Stimulated activated effector memory CD8-positive, alpha-beta T cell treated with anti-CD3 and anti-CD28 coated beads, Interleukin-12 subunit alpha, Interleukin-12 subunit beta, amount 100 ng/mL, for 72 hours (primary cell): ENCODE measurements at places on chromosomes 3 and 15.

GRCh38 chr3:61876797-61877196 lies 315.4 kb downstream of the PTPRG start:
- no peak for DNase-seq

- no peak for DNase-seq
Measured at GRCh38 chr3:127734754-127735473, 62.2 kb downstream of the ABTB1 start.

GRCh38 chr3:28262001-28262400 lies 20.6 kb downstream of the CMC1 start:
- no peak for DNase-seq

- no peak for DNase-seq
Measured at GRCh38 chr3:120393243-120393642, 44.1 kb upstream of the LRRC58 start.

DNA sequence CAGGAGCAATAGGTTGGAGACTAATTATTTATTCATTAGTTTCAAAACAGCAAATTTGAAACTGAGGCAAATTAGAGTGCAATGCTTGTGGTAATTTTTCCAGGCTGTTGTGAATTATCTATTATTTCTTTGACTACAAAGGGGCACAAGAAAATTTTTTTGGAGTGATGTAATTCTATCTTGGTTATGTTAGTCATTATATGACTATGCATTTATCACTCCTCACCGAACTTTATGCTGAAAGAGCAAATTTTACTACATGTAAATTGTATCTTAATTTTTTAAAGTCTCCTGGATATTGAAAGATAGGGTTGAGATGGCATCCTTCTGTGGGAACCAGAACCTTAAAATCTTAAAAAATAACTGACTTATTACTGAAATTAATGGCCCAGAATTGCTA lies 320.0 kb upstream of the ROBO1 start:
- DNase-seq, result no peak

- DNase-seq, result no peak
Measured at GRCh38 chr15:83654379-83655236, 685 bp downstream of the ADAMTSL3 start.

- no peak for DNase-seq
Measured at GRCh38 chr3:115698851-115699591, 75.7 kb downstream of the GAP43 start.

GRCh38 chr15:87575896-87576473 lies 680.6 kb downstream of the NTRK3 start:
- DNase-seq, result no peak

GRCh38 chr3:85254738-85255137 lies 295.9 kb downstream of the CADM2 start:
- no peak for DNase-seq

DNA sequence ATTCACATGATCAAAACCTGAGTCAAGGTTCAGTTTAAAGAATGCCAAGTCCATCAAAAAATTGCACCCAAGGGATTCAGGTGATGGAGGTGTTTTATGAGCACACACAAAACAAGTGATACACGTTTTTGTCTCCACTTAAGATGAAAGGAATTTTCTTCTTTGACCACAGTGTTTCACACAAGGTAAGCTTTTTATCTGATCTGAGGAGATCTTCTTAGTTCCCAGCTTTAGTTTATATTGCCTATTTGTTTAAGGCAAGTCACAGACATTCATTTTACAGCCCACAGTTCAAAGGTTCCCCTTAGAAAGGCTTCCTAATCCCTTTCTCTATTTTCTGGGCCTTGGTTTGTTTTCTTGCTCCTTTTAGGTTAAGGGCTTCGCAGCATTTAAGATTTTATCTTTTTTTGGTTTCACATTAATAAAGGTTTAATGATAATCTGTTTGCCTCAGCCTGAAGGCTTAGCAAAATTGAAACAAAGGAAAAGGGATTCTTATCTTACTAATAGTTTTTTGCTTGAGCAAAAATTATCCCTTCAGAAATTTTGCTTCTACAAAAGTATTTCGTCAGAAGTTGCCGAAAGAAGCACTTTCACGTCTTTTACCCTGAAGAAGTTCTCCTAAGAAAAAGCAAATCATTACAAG lies 420.5 kb upstream of the NAALADL2 start:
- no peak for DNase-seq

DNA sequence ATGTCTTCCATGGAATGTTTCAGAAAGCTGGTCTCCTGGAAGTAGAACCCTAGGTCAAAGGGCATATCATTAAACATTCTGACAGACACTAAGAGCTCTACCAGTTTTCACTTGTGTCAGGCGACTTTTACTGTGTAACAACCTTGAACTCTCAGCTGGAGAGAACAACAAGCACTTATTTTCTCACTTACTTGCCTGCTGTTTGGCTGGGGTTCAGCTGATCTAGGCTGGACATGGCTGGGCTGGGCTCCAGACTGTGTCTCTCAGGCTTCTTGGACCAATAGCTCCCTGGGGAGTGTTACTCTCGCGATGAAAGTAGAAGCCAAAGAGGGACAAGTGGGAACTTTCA lies 527.3 kb downstream of the SHQ1 start:
- DNase-seq, result no peak

- DNase-seq, result no peak
Measured at GRCh38 chr3:119841808-119842471, 60.0 kb downstream of the NR1I2 start.

GRCh38 chr3:195755791-195756676 lies 35.3 kb downstream of the MUC20 start:
- peak; percentile 75 for DNase-seq

- no peak for DNase-seq
Measured at GRCh38 chr3:84108442-84108971, 850.3 kb upstream of the CADM2 start.

- DNase-seq, result no peak
Measured at GRCh38 chr15:56725386-56725785, 7.9 kb downstream of the ZNF280D start.

DNA sequence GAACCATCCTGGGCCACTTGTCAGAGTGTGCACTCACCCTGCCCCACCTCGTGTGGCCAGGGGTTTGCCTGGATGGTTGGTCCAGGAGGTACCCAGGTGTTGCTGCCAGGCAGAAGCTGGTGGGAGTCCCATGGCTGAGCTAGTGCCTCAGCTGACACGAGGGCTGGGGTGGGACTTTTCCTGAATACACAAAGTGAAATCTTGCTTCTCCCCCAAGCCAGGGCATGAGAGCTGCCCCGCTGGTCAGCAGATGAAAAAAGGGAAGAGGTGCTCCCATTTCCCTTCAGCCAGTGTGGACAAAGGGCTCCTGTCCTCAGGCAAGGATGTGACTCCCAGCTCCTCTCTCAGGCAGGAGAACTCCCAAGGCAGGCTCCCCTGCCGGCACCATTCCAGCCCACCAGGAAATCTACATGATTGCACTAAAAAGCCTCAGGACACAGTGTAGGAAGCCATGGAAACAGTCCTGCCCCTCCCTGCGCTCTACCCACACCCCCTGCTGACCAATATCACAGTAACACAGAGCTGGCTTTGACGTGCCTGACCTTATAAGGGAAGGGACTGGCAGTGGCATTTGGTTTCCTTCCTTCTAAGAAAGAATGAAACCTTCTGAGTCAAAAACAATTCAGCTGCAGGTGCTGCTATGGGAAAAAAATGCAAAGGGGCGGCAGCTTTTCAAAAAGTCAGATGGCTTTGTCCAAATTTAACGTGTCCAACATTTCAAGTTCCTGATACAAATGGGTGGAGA lies 33.9 kb downstream of the MYO5C start:
- peak; percentile 81 for DNase-seq

GRCh38 chr3:173920386-173920785 lies 522.8 kb downstream of the NLGN1 start:
- DNase-seq, result no peak

- no peak for DNase-seq
Measured at GRCh38 chr3:182940266-182940808, 40.0 kb downstream of the DCUN1D1 start.

DNA sequence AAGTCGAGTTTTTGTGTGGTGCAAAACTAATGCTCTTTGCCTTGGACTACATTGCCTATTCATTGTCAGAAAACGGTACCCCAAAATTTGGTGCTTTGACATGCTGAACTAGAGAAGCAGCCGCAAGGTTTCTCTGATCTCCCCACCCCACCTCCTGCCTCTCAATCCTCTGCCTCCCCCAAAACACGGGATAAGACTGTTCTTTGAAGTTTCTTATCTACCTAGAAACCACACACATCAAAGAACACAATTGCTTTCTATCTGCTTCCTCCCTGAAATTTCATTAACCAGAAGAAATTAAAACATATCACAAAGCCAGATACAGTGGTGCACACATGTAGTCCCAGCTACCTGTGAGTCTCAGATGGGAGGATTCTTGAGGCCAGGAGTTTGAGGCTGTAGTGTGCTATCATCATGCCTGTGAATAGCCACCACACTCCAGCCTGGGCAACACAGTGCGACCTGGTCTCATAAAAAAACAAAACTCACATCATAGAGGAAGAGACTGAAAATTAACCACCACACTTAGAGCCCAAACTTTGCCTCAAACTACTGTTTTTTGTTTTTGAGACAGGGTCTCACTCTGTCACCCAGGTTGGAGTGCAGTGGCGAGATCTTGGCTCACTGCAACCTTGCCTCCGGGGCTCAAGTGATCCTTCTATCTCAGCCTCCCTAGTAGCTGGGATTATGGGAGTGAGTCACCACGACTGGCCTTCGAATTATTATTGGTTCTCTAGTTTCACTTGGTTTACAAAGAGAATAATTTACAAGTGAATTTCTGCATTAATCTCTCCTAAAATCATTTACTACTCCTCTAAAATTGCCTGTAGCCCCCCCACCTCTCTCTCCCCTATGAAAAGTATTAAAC lies 2.7 kb upstream of the PCNP start:
- DNase-seq, result no peak

- DNase-seq, result no peak
Measured at GRCh38 chr15:25635191-25635590, 196.4 kb upstream of the UBE3A start.

DNA sequence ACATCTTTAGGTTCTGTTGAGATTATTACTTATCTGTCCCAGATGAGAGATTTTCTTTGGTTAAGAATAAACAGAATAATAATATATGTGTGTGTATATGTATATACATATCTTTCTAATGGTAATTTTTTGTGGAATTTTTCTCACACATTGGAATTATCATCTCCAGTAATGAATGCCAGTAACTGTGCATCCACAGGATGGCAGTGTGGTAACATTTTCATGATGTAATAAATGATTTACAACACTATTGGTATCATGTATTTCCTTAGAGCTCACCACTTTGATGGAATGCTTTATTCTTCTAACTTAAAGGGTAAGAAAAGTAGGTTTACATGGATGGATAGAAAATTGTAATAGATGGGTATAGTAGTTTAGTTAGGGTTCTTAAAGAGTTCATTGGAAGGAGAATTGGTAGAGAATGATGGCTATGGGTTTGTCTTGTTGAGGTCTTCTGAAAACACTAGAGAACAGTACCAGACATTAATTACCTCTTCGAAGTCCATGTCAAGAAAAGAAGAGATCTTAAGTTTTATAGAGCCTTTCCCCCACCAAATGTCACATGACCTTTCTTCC lies 78.1 kb downstream of the STT3B start:
- no peak for DNase-seq

DNA sequence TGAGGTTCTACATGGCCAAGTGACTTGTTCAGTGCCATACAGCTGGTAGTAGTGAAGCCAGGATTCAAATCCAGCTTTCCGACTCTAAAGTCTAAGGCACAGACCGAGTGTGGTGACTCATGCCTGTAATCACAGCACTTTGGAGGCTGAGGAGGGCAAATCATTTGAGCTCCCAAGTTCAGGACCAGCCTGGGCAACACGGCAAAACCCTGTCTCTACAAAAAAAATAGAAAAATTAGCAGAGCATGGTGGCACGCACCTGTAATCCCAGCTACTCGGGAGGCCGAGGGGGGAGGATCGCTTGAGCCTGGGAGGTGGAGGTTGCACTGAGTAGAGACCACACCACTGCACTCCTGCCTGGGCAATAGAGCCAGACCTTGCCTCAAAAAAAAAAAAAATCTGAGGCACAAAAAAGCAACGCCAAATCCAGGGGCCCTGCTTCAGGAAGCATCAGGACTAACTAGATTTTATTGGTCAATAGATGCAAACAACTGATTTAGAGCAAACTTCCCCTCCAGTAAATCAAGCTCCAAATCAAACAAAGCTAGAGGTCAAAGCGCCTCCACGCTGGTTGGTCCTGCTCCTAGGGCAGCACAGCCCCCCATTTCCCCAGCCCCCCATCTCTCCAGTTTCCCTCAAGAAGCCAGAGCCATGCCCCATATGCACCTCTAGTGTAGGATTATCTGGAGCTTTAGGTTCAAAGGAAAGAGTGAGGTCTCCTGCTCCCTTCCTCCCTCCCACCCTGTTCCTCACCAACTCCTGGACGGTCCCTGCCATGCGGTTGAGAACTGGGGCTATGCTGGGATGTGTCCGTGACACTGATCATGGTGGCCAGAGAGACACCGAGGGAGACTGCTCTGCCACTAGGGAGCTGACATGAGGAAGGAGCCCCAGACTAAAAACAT lies 2.9 kb upstream of the TNK2 start:
- DNase-seq, result no peak

- no peak for DNase-seq
Measured at GRCh38 chr3:59920822-59921221, 871.0 kb upstream of the CFAP20DC start.

- no peak for DNase-seq
Measured at GRCh38 chr3:151067158-151067557, 18.3 kb upstream of the MED12L start.

DNA sequence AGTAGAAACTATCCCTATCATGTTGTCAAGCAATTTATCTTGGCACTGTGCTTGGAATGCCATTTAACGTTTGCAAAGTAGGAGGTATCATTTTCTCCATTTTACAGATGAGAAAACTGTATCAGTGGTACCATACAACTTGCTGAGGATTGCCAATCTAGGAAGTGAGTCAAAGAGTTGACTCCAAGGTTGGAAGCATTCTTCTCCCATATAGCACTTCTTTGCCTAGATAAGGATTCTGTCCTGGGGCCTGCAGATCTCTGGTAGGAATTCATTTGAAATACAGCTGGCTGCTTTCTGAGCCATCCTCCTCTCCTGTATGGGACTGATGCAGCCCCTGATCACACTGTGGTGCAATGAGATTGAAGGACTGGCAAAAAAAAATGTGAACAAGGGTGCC lies 170.2 kb downstream of the ALDH1A2 start:
- DNase-seq, result no peak

- DNase-seq, result no peak
Measured at GRCh38 chr3:26931896-26932295, 309.3 kb downstream of the LRRC3B start.

DNA sequence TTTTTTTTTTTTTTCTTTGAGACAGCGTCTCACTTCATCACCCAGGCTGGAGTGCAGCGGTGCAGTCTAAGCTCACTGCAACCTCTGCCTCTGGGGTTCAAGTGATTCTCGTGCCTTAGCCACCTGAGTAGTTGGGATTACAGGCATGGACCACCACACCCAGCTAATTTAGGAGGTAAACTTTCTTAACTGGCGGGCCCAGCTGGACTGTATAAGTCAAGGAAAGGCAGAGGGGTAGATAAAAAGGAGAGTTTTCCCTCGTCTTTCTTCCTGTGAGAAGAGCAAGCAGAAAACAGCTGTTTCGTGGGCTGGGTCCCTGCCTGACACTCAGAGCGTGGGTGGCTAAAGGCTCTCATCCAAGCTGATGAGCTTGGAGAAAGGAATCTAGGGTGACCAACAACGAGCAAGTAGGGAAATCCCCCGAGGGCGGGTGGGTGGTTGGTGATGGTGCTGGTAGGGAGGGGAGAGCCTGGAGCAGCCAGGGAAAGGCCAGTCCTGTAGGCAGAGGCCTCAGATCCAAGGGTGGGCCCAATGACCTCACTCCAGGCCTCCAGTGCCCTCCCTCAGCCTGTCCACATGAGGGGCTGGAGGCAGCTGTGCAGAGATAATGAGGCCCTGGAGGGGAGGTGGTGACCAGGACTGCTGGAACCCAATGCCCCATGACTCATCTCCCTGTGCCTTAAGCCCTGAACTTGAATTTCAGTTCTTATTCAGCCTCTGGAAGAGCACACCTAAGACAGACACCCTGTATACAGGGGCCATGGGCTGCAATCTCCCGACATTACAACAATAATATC lies 43.1 kb upstream of the LIMD1 start:
- no peak for DNase-seq
